ENCODE measurements at places on chromosomes 11 and 22. TPM values are rescaled to one million over a fixed set of nuclear protein-coding genes. Genes with fewer than 3 reads are reported as not detected.

DNA sequence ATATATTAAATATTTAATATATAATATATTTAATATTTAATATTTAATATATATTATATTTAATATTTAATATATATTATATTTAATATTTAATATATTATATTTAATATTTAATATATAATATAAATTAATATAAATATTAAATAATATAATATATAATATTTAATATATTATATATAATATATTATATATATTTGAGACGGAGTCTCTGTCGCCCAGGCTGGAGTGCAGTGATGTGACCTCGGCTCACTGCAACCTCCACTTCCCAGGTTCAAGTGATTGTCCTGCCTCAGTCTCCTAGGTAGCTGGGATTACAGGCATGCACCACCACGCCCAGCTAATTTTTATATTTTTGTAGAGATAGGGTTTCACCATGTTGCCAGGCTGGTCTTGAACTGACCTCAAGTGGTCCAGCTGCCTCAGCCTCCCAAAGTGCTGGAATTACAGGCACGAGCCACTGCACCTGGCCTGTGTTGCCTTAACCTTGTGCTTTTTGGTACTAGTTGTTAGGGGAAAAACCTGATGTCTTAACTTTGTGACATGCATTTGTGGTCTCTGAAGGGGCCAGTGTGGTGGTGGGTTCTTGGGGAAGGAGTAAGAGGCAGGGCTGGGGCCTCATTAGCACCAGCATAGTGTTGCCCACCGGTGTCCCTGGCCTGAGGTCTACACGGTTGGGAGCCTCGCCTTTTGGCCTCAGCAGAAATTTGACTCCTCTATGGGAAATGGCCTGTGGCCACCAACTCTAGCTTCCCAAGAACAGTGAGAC is 16.6 kb downstream of the SEC14L3 start:
- no peak for DNase-seq

The CLDN5 gene
- 16.6 TPM for polyA plus RNA-seq

The SERHL2 gene
- 7.8 TPM for polyA plus RNA-seq

DNA sequence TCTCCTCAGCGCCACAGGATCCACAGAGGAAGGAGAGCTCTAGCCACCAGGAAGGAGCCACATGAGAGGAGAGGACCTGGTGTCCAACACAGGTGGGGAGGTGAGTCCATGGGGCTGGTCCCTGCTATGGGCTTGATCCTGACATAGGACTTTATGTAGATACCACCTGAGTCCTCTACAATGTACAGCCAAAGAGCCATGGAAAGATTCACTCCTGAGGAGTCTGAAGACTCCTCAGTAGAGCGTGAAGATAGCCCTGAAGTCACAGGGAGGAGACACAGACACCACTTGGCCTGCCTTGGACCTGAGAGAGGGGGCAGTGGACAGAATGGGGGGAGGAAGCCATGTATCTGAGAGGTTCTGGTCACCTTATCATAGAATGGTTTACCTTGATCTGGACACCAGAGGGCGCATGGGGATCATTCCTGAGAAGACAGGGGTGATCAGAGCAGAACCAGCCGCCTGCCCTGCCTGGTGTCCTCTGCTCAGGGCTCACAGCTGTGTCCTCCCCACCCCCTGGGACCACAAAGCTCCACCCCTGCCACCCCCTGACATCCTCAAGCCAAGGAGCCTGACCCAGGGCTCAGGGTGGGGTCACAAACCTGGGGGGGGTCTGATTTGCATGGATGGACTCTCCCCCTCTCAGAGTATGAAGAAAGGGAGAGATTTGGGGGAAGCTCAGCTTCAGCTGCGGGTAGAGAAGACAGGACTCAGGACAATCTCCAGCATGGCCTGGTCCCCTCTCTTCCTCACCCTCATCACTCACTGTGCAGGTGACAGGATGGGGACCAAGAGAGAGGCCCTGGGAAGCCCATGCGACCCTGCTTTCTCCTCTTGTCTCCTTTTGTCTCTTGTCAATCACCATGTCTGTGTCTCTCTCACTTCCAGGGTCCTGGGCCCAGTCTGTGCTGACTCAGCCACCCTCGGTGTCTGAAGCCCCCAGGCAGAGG is 77.0 kb downstream of the ZNF280B start:
- no peak for DNase-seq

- DNase-seq, result no peak
These were observed 965 bp downstream of the OSBPL5 start for GRCh38 chr11:3164138-3164551.

GRCh38 chr11:111836721-111837120 is 34.7 kb downstream of the ALG9 start:
- no peak for DNase-seq

GRCh38 chr11:6307876-6308275 is 12.4 kb downstream of the CAVIN3 start:
- DNase-seq, result no peak

The MRPL11 gene
- 72.5 TPM for polyA plus RNA-seq

GRCh38 chr11:60761436-60762190 is 4.9 kb downstream of the MS4A15 start:
- DNase-seq, result no peak

- DNase-seq, result no peak
These were observed 2.9 kb downstream of the DGCR6L start for GRCh38 chr22:20316844-20317401.

The SNX15 gene
- polyA plus RNA-seq, result 22.9 TPM

The OR5P2 gene
- polyA plus RNA-seq, result not detected

- no peak for DNase-seq
These were observed 4.7 kb downstream of the ADA2 start for GRCh38 chr22:17214416-17215043.

DNA sequence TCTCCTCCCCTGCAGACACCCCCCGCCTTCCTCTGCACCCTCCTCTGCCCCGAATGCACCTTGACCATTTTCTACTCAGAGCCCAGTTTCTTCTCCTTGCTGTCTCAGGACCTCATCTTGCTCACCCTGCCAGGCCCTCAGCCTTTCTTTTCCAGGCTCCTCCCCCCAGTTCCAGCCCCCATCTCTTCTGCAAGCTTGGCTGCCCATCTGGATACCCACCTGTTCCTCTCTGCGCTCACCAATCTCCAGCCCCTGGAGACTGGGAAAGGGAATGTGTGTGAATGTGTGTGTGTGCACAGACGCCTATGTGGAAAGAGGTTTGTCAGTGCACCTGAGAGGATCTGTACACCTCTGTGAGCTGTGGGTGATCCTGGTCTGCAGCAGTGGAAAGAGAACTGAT is 36.4 kb downstream of the SLC22A12 start:
- no peak for DNase-seq

DNA sequence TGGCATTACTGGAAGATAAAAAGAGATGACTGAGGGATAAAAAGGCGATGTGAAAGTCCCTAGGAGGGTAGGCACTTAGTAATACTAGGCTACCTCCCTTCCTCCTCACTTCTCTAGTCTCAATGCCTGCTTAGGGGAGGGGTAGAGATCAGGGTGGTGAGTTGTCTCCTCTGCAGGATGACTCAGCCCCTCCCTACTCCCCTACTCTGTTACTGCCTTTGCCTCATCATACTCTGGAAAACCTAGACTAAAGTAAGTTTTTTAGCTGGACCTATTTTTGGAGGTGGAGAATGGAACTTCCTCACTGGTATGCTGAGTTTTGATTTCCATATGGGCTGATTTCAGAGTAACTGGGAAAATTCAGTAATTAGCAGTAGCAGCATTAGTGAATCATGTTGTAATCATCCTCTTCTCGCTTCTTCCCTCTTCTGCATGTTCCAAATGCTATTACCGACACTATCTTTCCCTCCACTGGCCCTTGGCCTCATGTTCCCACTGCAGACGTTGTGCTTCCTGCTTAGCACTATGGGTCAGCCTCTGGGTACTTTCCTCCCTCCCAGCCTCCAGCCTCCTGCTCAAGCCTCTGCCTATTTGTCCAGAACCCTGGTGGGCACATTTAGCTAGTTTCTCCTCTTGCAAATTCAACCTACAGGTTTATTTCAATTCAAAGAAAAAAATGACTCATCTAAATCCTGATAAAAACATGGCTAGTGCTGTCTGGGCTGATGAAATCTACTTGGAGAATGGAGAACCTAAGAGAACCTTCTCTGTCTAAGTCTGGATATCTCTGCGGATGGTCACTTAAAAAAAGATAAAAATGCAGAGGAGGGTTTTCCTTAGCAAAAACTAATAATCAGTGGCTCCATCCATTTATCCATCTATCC is 281.7 kb downstream of the ST3GAL4 start:
- DNase-seq, result no peak

DNA sequence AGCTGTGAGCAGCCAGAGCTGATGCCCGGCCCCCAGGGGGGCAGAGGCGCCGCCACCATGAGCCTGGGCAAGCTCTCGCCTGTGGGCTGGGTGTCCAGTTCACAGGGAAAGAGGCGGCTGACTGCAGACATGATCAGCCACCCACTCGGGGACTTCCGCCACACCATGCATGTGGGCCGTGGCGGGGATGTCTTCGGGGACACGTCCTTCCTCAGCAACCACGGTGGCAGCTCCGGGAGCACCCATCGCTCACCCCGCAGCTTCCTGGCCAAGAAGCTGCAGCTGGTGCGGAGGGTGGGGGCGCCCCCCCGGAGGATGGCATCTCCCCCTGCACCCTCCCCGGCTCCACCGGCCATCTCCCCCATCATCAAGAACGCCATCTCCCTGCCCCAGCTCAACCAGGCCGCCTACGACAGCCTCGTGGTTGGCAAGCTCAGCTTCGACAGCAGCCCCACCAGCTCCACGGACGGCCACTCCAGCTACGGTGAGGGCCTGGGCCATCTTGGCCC is 6.1 kb downstream of the CDC42EP1 start:
- no peak for DNase-seq

GRCh38 chr11:18618342-18619025 is 15.7 kb downstream of the SPTY2D1 start:
- no peak for DNase-seq

- DNase-seq, result no peak
These were observed 51.0 kb downstream of the SYTL2 start for GRCh38 chr11:85759915-85760314.

- DNase-seq, result no peak
These were observed 15.1 kb downstream of the APOL6 start for GRCh38 chr22:35663371-35663770.

DNA sequence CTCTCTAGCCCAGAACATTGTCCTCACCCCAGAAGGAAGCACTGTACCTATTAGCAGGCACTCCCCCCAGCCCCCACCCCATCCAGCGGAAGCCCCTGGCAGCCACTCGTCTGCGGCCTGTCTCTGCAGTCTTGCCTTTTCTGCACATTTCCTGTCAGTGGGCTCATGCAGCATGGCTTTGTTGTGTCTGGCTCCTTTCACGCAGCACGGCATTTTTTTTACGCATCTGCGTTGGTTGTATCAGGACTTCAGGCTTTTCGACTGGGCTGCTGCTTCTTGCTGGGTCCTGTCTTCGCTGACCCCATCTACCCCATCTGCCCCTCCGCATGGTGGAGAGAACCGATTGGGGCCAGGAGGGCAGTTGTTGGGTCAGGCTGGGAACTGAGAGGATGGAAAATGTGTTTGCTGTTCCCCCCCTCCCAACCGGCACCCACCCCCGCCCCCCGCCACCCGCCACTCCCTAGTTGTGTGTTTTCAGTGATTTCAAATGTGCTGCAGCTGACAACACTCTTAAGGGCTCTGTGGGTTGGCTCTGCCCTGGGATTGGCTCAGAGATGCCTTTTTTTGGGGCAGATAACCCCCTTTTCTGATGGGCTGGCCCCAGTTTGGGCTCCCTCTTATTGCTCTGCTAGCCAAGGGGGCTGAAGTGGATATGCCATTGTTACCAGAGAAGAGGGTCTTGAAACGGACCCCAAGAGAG is 110.0 kb downstream of the KIAA1671 start:
- no peak for DNase-seq

DNA sequence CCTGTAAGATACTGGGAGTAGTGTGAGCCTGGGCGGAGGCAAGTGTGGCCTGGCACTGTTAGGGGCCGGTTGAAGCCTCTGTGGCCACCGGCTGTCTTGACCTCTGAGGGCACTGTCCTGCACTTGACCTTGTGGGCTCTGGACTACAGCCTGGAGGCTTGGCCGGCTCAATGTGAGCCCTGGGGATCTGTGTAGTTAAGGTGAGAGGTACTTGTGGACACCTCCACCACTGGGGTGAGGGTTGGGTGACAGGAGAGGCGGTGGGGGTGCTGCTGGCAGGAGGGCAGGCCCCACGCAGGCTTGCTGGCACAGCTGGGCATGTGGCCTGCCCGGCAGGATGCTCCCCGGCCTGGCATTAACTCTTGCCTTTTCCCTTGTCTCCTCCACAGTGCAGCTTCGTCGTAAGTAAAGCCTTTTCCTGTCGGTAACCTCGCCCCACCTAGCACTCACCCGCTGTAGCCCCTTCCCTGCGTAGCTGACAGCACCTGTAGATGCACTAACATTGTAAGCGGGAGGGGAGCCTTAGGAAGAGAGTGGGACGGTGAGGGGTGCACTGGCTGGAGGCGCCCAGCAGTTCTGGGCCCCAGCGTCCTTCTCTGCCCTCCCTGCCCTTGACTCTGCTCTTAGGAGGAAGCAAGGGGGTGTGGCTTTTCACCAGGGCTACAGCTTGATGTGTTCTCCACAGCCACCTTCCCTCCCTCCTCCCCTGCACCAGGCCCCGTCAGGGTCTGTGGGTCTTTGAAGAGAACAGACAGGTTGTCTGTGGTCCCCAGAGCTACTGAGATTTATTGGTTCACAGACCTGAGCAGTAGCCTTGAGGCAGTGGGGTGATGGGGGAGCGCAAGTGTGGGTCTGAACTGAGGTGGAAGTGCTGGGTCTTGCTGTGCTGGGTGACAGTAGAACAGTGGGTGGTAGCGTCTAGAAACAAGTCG is 17.6 kb downstream of the INCENP start:
- DNase-seq, result no peak

DNA sequence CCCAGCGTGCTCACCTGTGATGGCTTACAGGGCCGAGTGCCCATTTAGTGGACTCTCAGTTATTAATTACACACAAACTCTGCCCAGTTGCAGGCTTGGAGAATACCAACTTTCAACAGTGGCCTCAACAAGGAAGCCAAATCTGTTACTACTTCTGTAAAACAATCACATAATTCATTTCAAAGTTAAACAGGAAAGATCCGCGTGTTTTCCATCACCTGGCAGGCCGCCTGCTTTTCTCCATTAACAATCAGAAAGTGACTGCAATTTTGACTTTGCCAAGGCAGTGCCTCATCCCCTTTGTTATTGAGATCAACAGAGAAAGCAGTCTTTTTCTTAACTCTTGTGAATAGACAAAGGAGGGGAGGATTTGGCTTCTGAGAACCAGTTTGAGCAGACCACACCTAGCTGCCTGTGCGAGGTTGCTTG is 77.7 kb downstream of the BARX2 start:
- no peak for DNase-seq

The CASP12 gene
- polyA plus RNA-seq, result 0.54 TPM

DNA sequence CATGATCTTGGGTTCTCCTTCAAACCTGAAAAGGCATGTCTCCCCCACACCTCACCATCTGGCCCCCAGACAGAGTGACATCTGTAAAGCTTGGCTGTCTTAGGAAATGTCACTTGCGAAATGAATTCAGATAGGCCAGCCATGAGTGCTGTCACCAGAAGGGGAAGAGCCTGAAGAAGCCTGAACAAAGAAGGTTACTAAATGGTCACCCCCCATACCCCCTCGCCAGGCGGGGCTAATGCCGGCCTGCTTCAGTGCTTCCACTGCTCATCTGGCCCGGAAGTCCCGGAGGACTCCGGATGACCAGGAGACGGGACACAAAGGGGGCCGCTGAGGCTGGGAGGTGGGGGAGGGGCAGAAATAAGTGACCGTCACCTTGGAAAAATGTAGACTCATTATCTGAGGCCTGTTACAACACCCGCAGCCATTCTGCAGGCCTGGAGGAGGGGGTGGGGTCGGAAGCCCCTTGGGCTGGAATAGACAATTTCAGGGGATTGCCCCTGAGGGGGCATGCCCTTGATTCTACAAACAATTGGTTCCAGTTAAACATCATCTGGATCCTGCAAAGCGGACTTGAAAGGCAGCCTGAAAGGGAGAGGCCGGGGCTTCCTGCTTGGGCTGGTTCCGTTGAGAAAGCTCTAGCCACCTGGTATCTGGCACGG is 43.2 kb downstream of the NAT10 start:
- DNase-seq, result no peak
